Stimulated activated CD8-positive, alpha-beta memory T cell treated with anti-CD3 and anti-CD28 coated beads, Interleukin-7, amount 100 ng/mL, for 24 hours (primary cell): ENCODE measurements at places on chromosomes 6 and 20.

- no peak for DNase-seq
These were observed at the start of gene SMIM28 for GRCh38 chr6:138377844-138378243. Gene SMIM28, plus strand, starts transcription at chr6:138377905. Its CDS starts 168 bp downstream, at chr6:138378073.

DNA sequence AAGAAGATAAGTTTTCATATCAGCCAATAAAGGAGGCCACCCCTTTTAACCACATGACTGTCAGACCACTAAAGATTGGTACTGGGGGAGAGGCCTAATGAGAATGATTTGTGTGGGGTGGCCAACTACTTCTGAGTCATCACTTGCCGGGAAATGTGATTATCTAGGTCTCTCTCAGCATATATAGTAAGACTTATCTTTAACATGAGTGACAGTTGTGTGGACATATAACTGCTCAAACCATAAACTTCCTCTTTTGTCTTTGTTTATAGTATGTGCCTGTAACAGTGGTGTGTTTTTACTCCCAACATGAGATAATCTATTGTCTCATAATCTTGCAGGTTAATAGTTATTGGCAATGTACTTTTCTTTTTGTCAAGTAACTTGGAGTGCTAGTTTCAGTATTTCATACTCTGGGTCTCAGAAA, 312.4 kb downstream of the CDKAL1 start:
- DNase-seq: no peak

DNA sequence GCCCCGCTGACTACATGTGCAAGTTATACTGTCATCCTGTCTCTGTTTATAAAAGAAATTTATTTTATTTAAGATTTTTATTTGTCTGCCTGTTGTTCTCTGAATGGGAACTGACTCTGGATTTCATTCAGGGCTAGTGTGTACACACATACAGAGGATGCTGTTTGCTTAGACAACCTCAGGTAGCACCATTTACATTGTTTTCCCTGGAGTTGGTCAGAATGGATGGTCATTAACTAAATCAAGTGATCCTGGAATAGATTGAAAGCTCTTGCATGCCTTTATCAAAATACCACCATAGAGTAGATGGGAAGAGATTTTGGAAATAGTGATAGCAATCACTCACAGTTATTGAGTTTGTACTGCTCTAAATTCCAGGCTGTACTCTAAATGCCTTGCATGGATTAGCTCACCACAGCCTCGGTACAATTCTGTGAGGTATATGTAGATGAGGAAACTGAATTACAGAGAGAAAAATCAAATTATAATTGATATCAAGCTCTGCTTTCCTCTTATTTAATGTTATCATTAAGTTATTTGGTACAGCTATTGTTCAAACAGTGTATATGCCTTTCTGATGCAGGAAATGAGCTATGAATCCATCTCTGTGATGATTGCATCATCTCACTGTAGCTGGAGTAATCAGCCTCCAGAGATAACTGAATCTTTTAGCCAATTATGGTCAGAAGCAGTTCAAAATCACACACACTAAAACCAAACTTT, 51.9 kb downstream of the RNF217 start:
- no peak for DNase-seq

DNA sequence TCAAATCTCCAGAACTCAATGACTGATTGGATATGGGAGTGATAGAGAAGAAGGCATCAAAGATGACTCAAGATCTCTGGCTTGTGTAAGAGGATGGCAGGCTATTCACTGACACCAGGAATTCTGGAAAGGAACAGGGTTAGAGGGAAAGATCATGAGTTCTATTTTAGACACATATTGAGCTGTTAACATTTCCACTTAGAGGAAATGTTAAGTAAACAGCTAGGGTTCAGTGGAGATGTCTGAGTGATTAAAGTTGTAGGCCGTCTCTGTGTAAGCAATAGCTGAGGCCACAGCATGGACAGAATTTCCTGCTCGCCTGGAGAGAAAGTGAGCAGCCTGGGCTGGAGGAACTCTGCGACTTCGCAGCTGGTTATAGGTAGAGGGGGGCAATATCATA, 21.0 kb downstream of the ZC3H12D start:
- no peak for DNase-seq
